Left cardiac atrium (tissue), 4 donors: ENCODE measurements at places on chromosomes 6 and 20. TPM values are rescaled to one million over a fixed set of nuclear protein-coding genes. Genes with fewer than 3 reads are reported as not detected.

DNA sequence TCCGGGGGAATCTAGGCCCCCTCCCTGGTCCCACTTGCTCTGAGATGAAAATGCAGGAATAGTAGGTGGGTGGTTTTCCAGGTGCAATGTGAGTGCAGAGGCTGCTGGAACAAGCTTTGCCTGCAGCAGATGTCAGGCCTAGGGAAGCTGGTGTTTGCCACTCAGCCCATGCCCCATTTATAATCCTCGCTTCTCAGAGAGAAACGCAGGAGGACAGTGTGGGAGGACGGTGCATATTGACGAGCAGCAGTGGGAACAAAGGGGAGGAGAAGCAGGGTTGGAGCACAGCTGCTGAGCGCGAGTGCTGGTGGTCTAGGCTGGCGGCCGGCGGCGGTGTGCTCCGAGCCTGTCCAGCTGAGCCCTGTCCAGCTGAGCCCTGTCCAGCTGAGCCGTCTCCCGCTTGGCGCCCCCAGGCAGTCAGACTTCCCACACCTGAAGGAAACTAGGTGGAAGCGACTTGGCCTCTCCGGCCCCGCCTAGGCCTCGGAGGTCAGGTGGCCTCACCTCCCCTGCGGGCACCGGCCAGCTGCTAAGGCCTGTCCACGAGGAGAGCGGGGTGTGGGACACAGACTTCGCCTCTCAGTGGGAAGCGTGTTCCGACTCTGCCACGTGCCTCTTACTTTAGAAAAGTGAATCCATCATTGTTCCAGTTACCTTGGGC, 49.7 kb upstream of the FRMD1 start:
- no peak for DNase-seq

- DNase-seq: no peak
Observed at GRCh38 chr20:6395695-6396094, 272.9 kb upstream of the FERMT1 start.

DNA sequence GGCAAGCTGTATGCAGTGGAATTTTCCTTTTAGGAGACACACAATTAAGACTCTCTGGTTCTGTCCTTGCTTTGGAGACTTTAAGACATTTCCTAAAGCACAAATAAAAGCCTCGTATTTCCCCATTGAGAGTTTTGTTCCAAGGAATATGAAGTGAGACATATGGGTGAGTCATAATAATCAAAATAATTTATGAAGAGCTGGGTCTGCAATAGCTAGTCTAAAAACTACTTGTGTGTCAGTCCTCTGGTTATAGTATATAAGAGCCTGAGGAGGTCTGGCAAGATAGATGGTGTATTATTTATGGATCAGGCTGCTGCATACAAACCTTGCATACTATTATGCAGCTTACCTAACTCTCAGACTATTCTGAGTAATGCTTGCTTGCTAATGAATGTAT, 142.6 kb downstream of the ADGRG6 start:
- DNase-seq: no peak

DNA sequence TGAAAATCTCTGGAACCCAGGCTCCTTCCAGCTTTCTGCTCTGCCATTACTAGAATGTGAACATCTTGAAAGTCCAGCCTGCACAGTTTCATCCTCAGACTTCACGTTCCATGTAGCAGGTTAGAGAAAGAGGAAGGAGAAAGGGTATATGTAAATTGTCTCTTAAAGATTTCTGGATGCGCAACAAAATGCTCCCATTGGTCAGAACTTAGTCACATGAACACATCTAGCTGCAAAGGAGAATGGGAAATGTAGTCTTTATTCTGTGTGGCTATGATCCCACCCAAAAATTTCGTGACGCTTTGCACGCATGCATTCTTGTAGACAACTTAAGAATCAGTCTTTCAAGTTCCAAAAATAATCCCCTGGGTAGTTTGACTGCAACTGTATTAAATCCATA, 46.4 kb upstream of the CHD6 start:
- DNase-seq: no peak

GRCh38 chr6:163391985-163392384, 22.5 kb upstream of the QKI start:
- DNase-seq: no peak

DNA sequence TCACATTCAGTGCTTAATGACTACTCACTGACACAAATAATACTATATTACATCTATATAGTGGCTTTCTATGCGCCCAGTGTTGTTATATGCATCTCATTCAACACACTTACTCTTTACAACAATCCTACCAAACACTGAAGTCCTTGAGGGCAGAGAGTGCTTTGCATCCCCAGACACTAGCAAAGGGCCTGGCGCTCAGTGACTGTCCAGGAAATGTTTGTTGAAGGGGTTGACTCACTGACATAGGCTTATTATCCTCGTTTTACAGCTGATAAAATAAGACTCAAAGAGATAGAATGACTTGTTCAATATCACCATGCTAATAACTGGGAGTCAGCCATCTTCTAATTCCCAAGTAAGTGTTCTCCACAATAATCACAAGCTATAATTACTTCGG, 163.3 kb downstream of the ARHGAP18 start:
- DNase-seq: no peak

- DNase-seq: no peak
Observed at GRCh38 chr6:113160306-113161017, 696.7 kb upstream of the MARCKS start.

DNA sequence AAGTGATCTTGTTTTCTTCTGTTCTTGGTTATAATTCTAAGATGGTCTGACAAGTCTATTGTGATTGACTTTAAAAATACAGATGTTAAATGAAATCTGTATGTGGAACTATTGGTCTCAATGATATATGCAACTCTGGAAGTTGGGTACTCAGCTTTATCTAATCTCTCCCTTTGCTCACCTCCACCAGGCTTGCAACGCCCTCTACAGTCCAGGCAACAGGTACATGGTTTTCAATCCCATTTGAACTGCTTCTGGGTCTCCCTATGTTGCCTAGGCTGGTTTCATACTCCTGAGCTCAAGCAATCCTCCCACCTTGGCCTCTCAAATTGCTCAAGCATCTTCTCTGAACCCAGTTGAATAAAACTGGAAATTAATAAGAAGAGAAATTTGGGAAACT, 25.6 kb upstream of the HLA-DQB1 start:
- peak; percentile 22 for DNase-seq

- no peak for DNase-seq
Observed at GRCh38 chr6:110511401-110511800, 35.0 kb upstream of the SLC22A16 start.

- no peak for DNase-seq
Observed at GRCh38 chr6:129818251-129818650, 42.9 kb downstream of the TMEM244 start.

DNA sequence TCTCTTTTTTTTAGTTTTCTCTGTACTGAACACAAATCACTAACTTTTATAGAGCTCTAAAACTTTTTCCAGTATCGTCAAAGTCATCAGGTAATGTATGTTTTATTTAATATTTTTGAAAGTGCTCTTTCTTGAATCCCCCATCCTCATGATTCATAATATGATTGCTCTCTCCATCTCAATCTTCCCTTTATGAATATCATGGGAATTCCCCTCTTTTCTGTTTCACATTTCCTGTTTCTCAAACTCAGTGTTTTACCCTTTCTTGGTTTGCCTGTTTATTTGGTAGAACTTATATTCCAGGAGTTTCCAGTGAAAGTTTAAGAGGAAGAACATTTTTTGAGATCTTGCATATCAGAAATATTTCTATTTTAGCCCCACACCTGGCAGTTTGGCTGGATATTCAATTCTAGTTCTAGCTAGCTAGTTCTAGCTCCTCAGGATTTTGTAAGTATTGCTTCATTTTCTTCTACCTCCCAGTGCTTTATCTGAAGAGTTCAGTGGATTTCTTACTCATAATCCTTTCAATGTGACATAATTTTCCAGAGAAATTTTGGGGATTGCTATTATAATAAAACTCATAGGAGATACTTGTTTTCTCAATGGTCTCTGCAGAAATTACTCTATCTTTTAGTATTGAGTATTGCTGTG, 6.1 kb upstream of the C6orf58 start:
- no peak for DNase-seq

DNA sequence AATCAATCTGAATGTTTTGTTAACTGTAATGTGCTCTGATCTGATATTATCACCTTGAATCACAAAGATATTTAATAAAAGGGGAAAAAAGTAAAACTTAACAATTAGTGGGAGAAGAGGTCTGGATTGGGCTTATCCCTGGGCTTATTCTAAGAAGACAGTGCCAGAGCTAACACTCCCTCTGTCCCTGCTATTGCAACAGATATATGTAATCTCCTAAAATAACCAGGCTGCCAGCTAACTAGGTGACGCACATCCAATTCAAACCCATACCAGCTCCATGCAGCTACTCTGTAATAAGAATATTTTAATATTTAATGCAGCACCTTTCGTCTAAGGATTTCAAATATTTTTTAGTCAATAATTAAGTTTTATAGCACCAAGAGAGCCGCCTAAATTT, 330.1 kb upstream of the MARCKS start:
- DNase-seq: no peak

WFDC5 gene
- total RNA-seq: not detected

MYH7B gene
- total RNA-seq: 89.0 TPM

ASIP gene
- 1.2 TPM for total RNA-seq

SAMD3 gene
- 0.42 TPM for total RNA-seq

RRAGD gene
- total RNA-seq: 99.6 TPM
